ENCODE measurements at places on chromosomes 7 and 10.

GRCh38 chr10:77350711-77351119 is 286.9 kb downstream of the KCNMA1 start:
- no peak for DNase-seq

DNA sequence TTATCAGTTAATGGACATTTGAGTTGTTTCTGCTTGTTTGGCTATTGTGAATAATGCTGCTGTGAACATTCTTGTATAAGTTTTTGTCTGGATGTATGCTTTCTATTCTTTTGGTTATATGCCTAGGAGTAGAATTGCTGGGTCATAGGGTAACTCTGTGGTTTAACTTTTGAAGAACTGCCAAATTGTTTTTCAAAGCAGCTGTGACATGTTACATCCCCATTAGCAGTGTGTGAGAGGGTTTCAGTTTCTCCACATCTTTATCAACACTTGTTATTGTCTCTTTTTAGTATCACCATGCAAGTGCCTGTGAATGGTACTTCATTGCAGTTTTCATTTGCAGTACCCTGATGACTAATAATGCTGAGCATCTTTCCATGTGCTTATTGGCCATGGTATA is 2.1 kb upstream of the NDUFB8 start:
- no peak for DNase-seq

DNA sequence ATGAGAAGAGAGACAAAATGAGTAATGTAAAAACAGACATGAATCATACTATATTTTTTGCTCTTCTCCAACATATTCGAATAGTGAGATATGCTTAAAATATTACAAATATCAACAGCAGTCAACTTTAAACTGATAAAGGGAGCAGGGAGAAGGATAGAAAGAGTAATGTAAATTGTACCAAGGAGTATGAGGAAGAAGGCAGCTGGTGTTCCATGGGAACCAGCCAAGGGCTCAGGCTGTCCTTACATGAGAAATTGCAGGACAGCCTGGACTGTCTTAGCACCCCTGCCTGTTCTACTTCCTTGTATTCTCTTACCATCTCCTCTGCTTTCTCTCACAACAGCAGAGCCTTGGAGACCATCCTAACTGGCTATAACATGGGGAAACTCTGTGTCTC is 128.7 kb downstream of the TSPAN12 start:
- no peak for DNase-seq

- no peak for DNase-seq
These were observed 1123.9 kb downstream of the CNTNAP2 start for GRCh38 chr7:147240468-147240867.

- no peak for DNase-seq
These were observed 59.1 kb downstream of the ARMC3 start for GRCh38 chr10:22986771-22987542.

GRCh38 chr7:69256634-69257081 is 341.6 kb upstream of the AUTS2 start:
- DNase-seq: no peak

GRCh38 chr10:126198681-126199080 is 189.6 kb downstream of the ADAM12 start:
- no peak for DNase-seq

- DNase-seq: no peak
These were observed 36.3 kb downstream of the FOXL3 start for GRCh38 chr7:326273-326672.

GRCh38 chr7:140541513-140542227 is 62.4 kb upstream of the MKRN1 start:
- no peak for DNase-seq

GRCh38 chr7:124155432-124156022 is 122.7 kb upstream of the TMEM229A start:
- no peak for DNase-seq

DNA sequence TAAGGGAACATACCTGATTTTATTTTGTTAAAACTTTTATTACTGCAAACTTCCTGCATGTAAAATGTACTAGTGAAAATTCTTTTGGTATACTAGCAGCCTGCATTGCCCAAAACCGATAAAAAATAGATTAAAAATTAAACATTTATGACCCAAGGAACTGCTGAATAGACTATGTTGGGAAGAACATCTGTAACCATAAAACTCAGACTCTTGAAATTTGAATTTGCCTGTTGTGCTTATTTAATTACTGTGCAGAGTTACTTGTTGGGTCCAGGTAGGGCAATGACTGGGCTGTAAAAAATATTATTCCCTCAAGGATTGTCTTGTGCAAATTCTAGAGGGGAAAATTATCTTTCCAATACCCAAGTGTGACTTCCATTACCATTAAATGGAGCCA is 193.5 kb upstream of the PITRM1 start:
- no peak for DNase-seq

- no peak for DNase-seq
These were observed 115.9 kb downstream of the MALRD1 start for GRCh38 chr10:19164461-19164860.

DNA sequence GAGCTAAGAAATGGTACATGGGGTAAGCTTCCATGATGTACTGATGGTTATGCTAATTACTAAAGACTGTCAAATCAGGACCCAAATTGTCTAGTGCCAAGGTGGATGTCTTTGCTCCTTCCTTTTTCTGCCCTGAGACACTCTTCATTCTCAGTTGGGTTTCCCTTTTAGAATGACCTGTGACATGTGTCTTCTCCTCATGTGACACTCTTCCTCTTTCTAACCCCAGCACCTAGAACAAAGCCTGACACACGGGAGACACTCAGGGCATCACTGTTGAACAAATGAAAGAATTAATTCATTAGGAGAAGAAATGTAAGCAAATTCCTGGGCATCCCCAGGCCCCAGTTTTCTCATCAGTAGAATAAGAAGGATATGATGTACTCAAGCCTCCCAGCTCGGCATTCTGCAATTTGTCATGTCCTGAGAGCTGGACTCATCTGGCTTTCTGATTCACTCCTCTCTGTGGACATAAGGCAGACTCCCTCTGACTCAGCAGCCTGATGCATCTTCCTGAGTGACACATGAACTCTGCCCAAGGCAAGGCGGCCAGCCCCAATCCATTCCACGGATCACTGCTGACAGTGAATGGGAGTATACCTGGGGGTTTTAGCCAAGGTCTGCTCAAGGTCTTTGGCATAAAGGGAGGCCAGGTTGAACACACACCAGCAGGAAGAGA is 473.8 kb downstream of the KCNMA1 start:
- no peak for DNase-seq

DNA sequence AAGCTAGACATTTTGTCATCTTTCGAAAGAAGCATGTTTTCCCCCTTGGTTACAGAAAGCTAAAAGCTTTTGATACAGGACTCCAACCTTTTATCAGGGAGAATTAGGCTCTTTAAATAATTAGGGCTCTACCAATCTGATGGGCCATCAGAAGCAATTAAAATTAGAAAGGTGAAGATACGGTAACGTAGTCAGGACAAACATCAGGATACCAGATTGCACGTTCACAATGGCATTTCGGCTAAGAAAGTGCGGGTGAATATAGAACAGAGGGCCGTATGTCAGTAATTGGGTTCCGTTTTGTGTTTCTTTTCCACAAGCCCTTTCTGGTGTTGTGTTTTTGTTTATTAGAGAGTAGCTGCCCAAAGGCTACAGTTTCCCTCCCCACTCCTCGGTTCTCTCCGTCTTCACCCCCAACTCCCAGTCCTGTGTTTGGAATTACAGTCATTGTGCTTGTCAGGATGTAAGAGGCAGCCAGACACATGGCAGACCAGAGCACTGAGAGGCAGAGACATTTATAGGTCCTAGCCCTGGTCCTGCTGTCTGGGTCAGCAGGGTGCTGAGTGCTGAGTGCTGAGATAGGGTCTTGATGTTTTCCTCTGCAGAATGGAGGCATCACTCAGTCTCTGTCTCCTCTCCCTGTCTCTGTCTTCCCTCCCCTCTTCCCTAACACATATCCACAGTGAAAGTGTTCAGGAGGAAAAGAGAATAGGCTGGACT is 5.5 kb downstream of the PFKP start:
- DNase-seq: no peak

GRCh38 chr10:96124230-96125141 is 5.6 kb upstream of the ZNF518A start:
- DNase-seq: no peak

DNA sequence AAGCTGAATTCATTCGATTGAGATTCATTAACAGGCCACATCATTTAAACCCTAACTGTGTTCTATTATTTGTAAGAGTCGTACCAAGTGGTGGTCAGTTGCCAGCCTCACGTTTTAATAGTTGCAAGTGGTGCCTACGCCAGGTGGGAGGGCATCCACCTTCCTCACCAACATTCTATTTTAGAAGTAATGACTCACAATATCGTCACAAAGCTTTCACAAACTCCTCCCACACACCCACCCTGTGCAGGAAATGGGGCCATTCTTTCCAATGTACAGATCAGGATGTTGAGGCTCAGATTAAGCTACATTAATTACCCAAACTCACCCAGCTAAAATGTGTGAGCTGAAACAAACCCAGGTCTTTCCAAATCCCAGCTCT is 77.3 kb upstream of the SAMD8 start:
- DNase-seq: no peak

DNA sequence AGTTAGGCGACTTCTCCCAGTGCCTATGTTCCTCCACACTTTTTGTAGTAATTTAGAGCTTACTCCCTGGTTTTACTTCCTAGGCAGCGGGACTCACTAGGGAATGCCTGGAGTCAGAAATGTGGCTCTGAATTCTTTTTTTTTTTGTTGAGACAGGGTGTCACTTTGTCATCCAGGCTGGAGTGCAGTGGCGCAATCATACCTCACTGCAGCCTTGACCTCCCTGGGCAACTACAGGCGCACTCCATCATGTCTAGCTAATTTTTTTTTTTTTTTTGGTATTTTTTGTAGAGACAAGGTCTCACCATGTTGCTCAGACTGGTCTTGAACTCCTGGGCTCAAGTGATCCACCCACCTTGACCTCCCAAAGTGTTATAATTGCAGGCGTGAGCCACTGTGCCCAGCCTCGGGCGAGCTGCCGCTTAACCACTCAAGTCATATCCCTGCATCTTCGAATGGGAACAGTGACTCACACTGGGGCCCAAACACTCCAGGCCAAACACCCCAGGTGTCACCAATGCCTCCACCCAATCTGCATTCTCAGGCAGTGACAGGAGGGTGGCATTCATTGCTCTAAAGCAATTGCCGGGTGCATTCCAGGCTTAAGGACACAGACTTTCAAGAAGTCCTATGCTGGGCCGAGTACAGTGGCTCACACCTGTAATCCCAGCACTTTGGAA is 19.6 kb downstream of the RGS10 start:
- DNase-seq: no peak

GRCh38 chr7:91824201-91824600 is 56.3 kb downstream of the MTERF1 start:
- DNase-seq: no peak

GRCh38 chr10:100993986-100994708 is 5.5 kb upstream of the LZTS2 start:
- no peak for DNase-seq

GRCh38 chr10:116866987-116867595 is 17.8 kb downstream of the ENO4 start:
- no peak for DNase-seq

DNA sequence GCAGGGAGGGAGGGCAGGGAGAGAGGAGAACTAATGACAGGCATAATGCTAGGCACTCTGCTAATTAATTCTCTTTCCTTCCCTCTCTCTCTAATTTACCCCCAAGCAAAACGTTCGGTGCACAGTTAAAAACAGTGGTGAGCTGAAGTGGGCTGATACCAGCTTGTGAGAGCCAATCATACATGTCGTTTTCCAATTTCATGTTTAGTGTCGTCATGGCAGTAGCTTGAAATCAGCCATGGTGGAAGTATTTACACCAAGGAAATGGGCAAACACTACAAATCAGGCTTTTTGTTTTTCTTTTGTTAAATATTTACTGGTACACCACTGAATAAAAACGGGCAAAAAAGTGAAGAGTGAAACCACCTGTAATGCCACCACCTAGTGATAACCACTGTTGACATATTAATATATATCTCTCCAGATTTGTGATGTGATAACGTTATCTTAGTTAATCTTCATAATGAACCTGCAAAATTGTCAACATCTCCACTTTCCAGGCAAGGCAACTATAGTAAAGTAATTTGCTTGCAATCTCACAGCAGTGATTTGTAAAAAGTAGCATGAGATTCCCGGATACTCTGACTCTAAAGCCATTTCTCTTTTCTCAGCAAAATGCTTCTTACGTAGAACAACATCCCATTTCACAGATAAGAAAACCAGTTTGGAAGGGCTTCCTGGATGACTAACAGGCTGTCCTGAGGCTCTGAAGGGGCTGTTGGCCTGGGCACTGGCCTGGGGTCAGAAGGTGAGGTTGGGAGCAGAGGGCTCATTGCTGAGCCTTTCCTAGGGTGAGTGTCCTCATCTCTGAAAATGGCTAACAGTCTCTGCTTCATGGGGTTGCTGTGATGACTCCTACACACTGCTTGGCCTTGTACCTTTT is 83.7 kb downstream of the ATXN7L1 start:
- DNase-seq: no peak

DNA sequence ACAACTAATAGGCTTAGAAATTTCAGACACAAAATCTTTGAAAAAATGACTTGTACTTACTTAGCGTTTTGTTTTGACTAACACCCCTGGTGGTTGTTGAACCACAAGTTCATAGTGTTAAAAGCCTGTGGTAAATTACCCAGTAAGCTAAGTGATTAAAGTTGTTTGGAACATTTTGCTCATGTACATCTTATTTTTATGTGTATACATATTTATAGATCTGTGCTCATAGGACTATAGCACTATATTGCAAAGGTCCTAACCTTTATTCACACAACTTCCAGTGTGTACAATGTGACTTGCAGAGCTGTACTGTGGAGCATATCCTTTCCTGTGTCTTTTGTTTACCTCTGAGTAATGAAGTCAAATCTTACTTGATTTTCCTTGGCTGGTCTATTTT is 79.6 kb downstream of the BMPR1A start:
- DNase-seq: no peak

DNA sequence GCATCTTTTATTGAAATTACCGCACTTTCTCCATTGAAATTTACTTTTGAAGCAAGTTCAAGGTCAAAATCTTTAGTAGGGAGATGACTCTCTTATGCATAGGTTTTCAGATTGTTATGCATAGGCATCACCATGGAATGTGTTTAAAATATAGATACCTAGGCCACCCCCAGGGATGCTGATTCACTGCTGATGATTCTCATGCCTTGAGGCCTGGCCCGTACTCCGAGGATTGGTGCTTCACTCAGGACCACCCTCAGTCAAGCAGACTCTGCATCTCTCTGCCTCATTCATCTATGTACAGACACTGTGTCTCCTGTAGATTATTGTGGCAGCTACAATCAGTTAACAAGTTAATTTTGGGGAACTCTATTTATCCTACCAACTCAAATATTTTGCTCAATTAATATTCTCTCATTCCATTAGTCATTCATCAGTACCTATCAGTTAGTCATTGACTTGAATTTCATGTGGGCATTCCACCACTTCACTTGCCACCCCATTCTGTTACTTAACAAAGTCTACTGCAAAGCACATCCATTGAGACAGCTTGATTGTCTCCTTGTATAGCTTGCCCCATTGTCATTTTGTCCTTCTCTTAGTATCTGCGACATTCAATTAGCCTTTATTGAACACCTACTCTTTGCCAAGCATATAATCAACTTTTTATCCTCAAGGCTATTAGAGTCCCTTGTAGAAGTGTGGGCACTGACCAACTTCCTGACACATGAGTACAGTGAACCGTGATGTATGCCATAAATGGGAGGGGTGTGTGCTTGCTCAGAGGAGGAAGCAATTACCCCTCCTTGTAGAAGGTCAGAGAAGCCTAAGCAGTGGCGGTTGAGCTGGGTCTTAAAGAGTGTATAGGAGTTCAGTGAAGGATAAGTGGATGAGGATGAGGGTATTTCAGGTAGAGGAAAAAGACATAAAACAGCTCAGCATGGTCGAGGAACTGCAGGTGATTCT is 255.6 kb upstream of the BMPER start:
- no peak for DNase-seq
